HCT116 (cell line): ENCODE measurements at places on chromosomes 2 and 18. TPM values are rescaled to one million over a fixed set of nuclear protein-coding genes. Genes with fewer than 3 reads are reported as not detected.

Gene MROH2A
- total RNA-seq = not detected

Gene TPO
- total RNA-seq = not detected

Gene NXPH2
- total RNA-seq = not detected

Gene INHBB
- total RNA-seq = 0.27 TPM

Gene NEU2
- not detected for total RNA-seq

Gene RAX
- total RNA-seq = not detected

GRCh38 chr2:9649261-9649660, 18.5 kb upstream of the YWHAQ start:
- H3K4me3 ChIP-seq = no peak overlapping the region
- H3K27ac ChIP-seq = no peak overlapping the region
- H3K4me1 ChIP-seq = peaks cover 7% of the 10 kb centered on the region; the same call in 1 of the 2 replicates
- DNase-seq = no peak

GRCh38 chr2:240211598-240212424, 71.4 kb upstream of the OTOS start:
- H3K36me3 ChIP-seq = no peaks in the 10 kb centered on the region
- no peak overlapping the region for H3K4me3 ChIP-seq
- DNase-seq = no peak
- H3K27ac ChIP-seq = no peak overlapping the region
- no peaks in the 10 kb centered on the region for H3K4me1 ChIP-seq
- H3K27me3 ChIP-seq = no peaks in the 10 kb centered on the region

DNA sequence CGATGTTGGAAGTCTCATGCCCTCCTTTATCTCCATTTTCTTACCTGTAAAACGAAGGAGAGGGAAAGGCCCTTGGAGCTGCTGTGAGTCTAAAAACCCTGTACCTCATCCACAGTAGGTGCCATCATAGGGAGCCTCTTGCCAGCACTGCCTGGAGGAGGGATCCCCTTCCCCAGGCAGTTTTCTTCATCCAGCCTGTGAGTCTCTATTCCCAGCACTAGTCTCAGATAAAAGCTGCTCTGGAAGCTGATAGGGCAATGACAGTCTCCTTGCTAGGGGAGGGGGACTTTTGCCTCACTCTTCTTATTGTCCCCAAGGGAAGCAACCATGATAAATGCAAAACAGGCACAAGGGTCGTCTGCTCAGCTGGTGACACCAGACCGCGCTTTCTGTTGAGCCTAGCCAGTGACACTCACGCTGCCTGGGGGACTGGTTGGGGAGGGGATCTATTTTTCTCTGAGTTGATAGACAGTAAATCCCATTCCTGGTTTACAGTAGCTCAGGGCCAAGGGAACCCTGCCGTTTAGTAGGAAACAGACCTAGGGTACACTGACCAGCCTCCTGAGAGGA, 139.5 kb upstream of the NABP1 start:
- no peak overlapping the region for H3K27ac ChIP-seq
- H3K36me3 ChIP-seq = no peaks in the 10 kb centered on the region
- no peak for DNase-seq
- H3K4me1 ChIP-seq = no peaks in the 10 kb centered on the region

DNA sequence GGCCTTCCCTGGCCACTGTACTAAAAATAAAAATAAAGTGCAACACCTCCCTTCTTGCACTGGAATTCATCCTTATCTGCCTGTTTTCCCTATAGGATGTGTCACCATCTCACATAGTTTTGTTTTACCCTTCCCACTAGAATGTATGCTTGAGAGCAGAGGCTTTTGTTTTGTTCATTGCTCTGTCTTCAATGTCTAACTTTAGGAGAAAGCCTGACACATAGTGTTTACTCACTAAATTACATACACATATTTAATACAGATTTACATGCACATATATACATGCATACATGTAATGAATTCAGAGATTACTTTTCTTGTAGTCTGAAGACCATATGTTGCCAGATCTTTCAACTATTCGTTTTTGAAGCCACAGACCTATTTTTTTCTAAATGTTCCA, 23.0 kb downstream of the CD302 start:
- H3K27ac ChIP-seq = no peak overlapping the region
- no peaks in the 10 kb centered on the region for H3K4me1 ChIP-seq
- peaks cover 26% of the 10 kb centered on the region for H3K36me3 ChIP-seq
- no peak for DNase-seq
- no peaks in the 10 kb centered on the region for H3K27me3 ChIP-seq
- H3K4me3 ChIP-seq = no peak overlapping the region

DNA sequence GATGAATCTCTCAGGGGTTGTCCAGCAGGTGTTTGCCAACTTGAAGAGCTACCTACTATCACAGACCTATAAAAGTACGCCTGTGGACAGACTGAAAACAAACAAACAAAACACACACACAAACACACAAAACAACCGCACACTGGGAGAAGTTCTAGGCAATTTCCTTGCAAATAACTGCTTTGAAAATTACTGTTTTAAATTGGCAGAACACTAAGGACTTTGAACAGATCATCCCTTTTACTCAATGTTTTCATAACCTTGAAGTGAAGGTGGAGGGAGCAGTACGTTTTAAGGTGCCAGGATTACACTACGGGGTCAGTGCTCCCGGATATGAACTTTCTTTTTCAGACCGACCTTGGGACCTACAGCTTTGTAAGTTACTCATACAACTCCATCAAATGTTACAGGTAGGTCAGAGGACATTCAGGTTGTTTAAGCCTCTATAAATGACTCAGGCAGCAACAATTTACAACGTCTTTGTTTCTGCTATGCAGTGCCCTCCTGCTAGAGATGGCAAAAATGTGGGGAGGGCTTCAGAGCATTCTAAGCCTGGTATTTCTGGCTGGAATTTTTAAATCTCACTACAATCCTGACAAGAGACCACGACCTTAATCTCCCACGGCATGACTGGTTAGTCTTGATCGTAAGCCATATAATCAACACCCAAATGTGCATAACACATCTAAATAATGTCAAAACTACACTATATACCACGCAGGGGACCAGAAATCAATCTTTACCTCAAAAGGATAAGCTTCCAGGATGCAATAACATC, 1.4 kb upstream of the SLC20A1 start:
- DNase-seq = peak; percentile 69
- H3K27me3 ChIP-seq = no peaks in the 10 kb centered on the region
- H3K36me3 ChIP-seq = peaks cover 27% of the 10 kb centered on the region
- peak overlapping the region; percentile 85 for H3K27ac ChIP-seq
- H3K4me3 ChIP-seq = peak overlapping the region; percentile 84
